ENCODE measurements at places on chromosomes 11 and 22.

DNA sequence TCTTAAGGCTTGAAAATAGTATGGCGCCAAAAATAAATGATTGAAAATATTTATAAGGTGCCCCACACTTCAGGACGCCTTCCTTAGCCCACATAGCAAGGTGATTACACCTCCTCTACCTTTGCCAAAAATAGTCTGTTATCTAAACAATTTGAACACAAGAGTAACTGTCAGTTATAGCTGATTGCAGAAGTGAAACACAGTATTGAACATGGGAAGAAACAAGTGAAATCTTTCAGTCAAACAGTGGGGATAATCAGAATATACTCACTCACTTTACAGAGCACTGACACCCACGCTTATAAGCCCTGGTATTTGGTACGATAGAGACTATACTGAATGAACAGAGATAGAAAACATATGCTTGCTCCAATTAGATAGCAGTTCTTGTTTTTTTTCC lies 203.1 kb downstream of the RAB38 start:
- no peak overlapping the region for H3K27ac ChIP-seq
- peaks cover 2% of the 10 kb centered on the region for H3K4me1 ChIP-seq
- no peaks in the 10 kb centered on the region for H3K27me3 ChIP-seq
- DNase-seq, result no peak

GRCh38 chr11:10806206-10806605 lies 2.5 kb downstream of the EIF4G2 start:
- H3K27ac ChIP-seq, result peak overlapping the region; percentile 84
- H3K27me3 ChIP-seq, result peaks cover 5% of the 10 kb centered on the region

DNA sequence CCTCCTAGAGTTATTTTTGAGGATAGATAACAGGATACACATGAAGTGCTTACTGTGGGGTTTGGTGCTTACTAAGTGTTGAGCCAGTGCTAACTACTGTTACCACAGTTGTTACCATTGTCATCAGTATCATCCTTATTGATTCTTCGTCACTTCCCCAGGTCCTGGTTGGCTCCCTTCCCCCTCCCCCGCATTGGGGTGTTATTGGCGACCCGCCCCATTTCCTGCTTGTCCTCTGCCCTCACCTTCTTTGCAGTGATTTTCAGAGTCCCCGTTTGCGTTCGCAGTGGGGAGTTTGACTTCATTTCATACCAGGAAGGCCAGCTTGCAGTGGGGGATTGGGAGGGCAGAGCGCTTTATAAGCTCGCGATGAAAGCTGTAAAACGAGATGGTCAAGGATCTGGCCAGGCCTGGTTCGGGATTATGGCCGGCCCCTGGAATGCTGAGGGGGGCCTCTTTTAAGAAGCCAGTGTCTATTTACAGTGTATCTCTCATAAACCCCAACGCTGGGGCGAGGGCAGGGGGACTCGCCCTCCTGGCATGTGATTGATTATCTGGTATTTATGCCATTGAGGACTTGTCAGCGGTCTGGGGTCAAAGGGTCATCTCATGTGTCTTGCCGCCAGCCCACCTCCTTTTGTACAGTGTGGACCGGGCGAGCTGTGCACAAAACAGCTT lies 84.6 kb upstream of the NNMT start:
- no peak overlapping the region for H3K27ac ChIP-seq
- H3K4me1 ChIP-seq, result peaks cover 21% of the 10 kb centered on the region
- peaks cover 3% of the 10 kb centered on the region for H3K27me3 ChIP-seq
- no peak overlapping the region for H3K4me3 ChIP-seq
- H3K36me3 ChIP-seq, result no peaks in the 10 kb centered on the region

DNA sequence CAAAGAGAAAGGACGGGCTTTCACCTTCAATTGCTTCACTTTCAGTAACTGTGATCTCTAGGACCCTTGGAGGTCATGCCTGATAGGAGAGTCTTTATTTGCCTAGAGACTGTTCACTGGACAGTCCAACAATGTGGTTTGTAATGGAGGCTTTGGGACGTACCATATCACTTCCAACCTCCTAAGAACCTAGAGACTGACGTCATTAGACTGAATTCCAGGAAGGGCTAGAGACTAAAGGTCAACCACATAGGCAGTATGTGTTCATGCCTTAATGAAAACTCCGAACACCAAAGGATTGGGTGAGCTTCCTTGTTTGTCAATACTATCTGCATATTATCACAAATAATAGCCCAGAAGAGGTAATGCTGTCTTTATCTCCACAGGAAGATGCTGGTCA lies 53.7 kb upstream of the CNTN5 start:
- H3K4me1 ChIP-seq, result no peaks in the 10 kb centered on the region
- no peak for DNase-seq
- no peaks in the 10 kb centered on the region for H3K27me3 ChIP-seq
- no peak overlapping the region for H3K4me3 ChIP-seq
- no peak overlapping the region for H3K27ac ChIP-seq
- H3K36me3 ChIP-seq, result no peaks in the 10 kb centered on the region
